ENCODE measurements at places on chromosomes 12 and 14.
A peak's percentile ranks its signal among the peaks of the same experiment; 100 is the strongest.

DNA sequence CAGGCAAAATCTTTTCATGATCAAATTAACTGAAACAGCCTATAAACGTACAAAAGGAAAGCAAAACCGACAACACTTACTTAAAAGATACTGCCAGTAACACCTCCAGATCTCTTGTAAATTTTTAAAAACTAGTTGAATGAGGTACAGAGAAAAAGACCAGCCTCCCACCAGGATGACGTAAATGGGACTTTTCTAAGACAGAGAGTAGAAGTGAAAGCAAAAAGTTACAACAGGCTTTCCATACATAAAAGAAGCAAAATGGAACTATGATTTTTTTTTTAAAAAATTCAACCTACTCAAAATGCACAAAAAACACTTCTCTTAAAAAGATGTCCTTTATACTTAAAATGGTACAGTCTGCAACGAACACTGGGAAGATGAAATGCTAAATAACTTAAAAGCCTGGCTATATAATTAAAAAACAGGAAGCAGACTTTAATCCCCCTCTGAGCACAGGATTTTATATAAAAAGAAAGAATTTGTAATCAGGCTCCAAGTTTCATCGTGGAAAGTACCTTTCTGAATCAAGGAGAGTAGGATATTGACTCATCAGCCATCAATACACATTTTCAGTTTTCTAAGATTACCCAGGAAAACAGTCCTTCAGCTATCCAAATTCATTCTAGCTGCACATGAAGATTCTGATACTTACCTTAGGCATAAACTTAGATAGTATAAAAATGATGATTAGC lies 14.2 kb upstream of the MYO1A start:
- DNase-seq: peak; percentile 73

GRCh38 chr12:53325511-53326061 lies 4.2 kb upstream of the AAAS start:
- DNase-seq: peak; percentile 25

DNA sequence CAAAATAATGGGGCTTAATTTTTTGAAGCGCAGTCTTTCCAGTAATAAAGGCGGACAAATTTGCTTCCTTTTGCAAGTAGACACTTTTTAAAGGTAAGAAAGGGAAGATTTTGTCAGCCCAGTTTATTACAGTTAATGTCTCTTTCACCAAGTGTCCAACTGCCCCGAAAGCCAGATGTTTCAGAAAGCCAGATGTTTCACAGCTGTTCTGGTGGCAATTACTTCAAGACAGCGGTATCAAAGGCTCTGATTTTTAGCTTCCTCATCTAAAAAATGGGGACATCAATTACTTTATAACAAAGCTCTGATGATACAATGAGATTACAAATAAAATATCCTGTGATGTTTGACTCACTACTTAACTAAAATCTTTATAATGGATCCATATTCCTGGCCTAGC lies 1.0 kb downstream of the WBP11 start:
- no peak for DNase-seq

GRCh38 chr14:75286313-75286712 lies 7.7 kb downstream of the FOS start:
- no peak for DNase-seq

DNA sequence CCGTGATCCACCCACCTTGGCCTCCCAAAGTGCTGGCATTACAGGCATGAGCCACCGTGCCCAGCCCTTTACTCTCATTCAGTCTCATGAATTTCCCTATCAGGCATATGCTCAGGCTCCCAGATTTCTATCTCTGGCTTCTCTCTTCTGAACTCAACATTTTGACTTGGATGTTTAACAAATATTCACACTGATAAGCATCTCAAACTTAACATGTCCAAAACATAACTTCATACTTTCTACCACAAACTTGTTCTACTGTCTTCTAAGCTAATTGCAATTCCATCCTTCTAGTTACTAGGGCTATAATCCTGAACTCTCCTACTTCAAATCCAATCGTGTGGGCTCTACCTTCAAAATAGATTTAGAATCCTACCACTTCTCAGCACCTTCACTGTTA lies 73.9 kb upstream of the PAWR start:
- no peak for DNase-seq

- DNase-seq: no peak
Measured at GRCh38 chr12:3236345-3237187, 159.4 kb downstream of the TSPAN9 start.

GRCh38 chr12:101793401-101793800 lies 37.4 kb downstream of the GNPTAB start:
- DNase-seq: no peak

DNA sequence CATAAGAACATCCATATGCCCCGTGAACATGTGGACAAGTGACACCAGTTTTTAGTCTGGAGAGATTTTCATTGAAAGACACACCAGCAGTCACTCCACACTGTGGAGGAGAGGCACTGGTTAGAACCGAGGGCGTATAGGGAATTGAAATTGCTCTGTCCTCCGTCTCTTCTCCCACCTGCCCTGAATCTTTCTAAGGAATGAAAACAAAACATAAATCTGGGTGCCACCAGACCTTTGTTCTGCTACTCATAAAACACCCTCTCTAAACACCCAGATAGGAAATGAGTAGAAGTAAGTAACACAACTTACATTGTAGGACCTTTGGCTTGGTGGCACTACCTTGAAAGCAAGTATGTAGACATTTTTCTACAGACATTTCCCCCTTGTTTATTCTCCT lies 37.1 kb upstream of the STON2 start:
- DNase-seq: no peak

DNA sequence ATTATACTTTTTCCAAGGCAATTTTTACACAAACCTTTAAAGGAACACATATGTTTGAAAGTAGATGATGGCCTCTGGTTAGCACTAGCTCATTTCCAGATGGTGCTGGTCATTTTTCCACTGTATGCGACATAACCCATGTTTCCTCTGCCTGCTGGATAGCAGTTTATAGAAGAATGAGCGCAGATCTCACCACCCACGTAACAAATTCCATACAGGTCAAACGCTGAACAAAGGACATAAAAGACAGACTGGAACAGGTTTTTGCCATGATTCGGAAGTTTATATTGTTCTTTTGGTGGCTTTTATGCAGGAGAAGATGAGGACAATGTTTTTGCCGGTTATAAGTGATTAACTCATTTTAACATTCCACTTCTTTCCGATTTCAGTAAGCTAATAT lies 30.7 kb downstream of the PPP1R36 start:
- DNase-seq: no peak

DNA sequence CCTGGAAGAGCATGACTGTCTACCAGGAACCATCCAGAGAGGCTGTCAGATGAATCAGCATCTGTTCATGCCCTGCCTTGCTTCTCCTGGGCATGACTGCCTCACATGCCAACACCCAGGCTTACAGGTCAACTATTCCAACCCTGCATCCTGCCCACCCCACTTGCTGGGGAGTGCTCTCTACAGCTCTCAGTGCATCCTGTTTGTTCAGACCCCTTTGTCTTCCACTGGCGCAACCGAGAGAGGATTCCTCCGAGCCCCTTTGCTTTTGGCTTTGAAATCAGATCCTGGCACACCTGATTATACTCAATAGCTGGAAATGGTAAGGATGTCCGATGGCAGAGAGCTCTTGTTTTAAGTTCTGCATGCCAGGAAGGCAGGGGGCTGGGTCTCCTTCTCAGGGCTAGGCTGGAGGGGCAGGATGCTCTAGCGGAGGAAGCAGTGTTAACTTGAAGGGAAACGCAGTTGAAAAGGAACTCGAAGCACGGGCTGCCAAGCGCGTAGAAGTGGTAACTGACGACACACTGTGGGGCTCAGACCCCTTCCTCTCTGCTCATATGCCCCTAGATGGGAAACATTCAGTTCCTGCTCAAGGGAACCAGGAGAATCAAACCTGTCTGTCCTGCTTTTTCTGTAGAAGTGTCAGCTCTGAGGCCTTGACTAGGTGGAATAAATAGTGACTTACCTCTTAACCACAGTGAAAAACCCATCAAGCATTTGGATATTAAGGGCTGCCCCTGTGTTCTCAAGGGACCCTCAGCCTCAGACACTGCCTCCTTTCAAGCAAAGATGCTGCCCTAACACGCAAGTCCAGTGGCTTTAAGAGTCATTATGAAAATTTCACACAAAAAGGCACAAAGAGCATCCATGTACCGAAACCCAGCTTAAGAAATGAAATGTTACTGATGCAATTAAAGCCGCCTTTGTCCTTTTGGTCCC lies 297.5 kb downstream of the ZFP36L1 start:
- DNase-seq: no peak

GRCh38 chr14:105430565-105430964 lies 10.9 kb downstream of the MTA1 start:
- DNase-seq: no peak

Data from CD4-positive, alpha-beta T cell treated with Interferon alpha-2 for 1 hour (primary cell).